Left lobe of liver (tissue), 2 donors: ENCODE measurements at places on chromosomes 6 and 20.

DNA sequence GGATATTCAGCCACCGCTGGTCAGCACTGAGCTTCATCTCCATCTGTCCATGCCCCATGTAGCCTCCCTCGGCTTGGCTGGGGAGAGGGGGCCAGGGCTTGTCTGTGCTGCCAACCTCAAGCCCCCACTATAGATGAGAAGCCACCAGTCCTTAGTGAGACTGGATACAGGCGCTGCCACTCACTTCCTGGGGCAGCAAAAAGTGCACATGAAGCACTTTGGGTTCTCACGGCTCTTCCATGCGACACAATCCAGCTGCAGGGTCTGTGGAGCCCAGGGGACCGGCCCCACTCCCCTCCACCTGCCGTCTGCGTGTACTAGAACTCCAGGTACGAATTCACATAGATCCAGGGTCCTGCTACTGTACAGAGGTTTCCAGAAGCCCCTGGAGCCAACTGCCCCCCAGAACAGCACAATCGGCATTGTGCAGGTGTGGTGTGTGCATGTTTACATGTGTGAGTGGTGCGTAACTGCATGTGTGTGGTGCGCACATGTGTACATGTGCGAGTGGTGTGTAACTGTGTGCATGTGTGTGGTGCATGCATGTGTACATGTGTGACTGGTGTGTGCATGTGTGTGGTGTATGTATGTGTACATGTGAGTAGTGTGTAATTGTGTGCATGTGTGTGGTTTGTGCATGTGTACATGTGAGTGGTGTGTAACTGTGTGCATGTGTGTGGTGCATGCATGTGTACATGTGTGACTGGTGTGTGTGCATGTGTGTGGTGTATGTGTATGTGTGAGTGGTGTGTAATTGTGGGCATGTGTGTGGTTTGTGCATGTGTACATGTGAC, 4.9 kb downstream of the FRMD1 start:
- DNase-seq = no peak

- no peak for DNase-seq
Observed at GRCh38 chr6:166724576-166724975, 97.5 kb upstream of the RPS6KA2 start.

DNA sequence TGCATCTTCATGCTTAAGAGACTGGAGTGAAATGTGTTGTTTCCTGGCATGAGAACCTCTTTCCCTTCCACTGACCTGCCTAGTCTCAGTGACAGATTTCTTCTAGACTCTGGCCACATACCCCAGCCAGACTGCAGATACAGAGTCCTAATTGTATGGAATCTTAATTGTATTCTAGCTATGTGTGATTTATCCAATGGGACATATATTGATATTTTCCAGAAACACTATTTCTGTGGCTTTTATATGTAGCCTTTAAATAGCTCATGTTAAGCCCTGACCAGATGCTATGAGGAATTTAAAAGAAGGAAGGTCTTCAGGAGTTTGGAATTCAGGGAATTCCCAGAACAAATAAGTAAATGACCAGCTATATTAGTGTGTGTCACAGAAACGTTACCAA, 99.0 kb downstream of the FIG4 start:
- DNase-seq = no peak

DNA sequence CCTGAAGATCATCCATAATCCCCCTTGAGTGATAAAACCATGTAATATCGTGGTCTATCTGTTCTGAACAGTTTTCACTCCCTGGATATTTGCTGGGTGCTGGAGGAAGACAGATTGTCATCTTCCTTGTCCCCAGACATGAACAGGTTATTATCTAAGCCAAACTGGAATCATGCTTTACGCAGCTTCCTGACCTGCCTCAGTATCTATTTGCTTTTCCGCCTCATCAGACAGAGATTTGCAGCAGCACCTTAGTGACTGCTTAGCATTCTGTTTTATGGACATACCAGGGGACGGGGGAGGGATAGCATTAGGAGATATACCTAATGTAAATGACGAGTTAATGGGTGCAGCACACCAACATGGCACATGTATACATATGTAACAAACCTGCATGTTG, 124.6 kb downstream of the SLC23A2 start:
- no peak for DNase-seq

DNA sequence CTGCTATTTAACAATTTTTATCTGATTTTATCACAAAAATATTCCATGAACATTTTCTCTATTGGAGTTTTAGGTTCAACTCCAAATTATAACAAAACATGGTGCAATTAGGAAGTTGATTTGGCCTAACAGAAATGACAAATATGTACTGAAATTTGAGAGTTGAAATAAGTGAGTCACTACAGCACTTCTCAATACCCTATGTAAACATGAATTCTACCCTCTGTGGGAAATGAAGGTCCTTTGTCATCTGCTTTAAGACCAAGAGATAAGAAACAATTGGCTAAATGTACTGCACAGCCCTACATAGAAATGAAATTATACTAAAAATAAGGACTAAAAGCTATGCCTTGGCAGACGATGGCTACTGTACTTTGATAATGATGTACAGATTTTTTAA, 86.2 kb upstream of the BEND6 start:
- no peak for DNase-seq

GRCh38 chr20:63082308-63082938, 75.7 kb upstream of the BHLHE23 start:
- DNase-seq = no peak

GRCh38 chr6:4774296-4774695, 1.9 kb upstream of the CDYL start:
- no peak for DNase-seq

DNA sequence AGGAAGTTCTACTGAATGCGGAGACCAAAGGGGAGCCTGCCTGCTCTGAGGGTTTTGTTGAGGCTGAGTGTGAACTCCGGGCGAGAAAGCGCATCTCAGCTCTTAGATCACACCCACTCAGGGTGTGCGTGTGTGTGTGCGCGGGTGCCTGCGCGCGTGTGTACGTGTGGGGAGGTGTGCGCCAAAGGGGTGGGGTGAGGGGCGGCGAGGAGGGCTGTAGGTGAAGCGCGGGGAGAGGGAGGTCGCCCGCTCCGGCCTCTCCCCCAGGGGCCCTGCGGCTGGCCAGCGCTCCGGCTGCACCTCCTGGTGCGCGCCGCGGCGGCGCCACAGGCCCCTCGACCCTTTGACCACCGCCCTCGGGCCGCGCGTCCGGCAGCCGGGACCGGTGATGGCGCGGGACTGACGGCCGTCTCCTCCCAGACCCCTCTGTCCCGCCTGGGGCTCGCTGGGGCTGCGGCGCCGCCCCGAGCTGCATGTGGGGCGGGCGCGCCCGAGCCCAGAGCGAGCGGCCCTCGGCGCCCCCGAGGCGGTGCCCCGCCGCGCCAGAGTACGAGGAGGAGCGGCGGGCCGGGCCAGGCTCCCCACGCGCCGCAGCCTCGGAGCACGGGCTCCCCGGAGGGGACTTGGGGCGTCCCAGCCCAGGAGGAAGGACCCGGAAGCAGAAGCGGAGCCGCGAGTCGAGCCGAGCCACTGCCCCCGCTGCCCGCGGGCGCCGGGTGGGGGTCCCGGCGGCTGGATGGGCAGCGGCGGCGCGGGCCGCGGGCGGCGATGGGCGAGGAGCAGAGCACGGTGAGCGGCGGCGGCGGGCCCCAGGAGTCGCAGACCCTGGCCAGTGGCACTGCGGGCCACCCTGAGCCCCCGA, at the start of gene RNF217:
RNF217 (plus strand) TSS at position 661 of the 862 bp plus-strand sequence; CDS start at position 769, 108 bp downstream.
- DNase-seq = peak; percentile 83

- no peak for DNase-seq
Observed at GRCh38 chr6:121032268-121033006, 301.8 kb downstream of the TBC1D32 start.

GRCh38 chr6:107292715-107293271, 166.6 kb downstream of the PDSS2 start:
- DNase-seq = no peak

- no peak for DNase-seq
Observed at GRCh38 chr6:38387971-38388370, 251.8 kb downstream of the BTBD9 start.

- DNase-seq = no peak
Observed at GRCh38 chr20:2544211-2544610, 7.8 kb downstream of the TMC2 start.

DNA sequence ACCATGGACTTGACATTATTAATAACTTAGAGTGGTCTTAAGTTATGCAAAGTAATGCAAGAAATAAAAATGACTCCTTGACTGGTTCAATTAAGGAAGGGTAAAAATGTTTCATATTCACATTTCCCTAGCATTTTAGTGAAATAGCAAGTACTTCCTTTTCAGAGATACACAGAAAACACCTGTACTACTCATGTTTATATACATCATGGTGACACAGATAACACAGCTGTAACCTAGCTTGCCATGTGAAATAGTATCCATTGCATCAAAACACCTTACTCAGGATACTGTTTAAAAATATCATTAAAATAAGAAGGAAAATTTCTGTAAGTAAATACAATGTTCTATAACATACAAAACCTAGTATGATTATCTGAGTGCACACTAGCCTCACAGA, 102.4 kb downstream of the AHI1 start:
- no peak for DNase-seq

DNA sequence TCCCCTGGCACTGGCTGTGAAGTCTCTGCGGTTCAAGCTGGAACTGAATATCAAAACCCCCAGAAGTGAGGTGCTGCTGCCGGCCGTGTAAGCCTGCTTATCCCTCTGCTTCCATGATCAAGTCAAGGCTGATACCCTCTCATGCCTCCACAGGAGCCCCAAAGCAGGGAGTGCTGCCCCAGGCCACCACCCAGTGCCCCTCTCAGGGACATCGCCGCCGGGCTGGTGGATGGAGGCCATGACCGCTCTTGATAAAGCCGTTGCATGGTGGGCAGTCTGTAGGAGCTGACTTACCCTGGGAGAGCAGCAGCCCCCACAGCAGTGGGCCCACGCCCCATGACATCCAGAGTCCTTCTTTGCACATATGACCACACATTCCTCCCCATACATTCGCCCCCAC, 162.0 kb upstream of the CST7 start:
- no peak for DNase-seq

GRCh38 chr6:143247586-143247985, 186.9 kb downstream of the AIG1 start:
- DNase-seq = no peak

GRCh38 chr20:2693286-2694007, 867 bp downstream of the EBF4 start:
- DNase-seq = no peak

- no peak for DNase-seq
Observed at GRCh38 chr6:25354078-25354932, 75.1 kb downstream of the CARMIL1 start.
